ENCODE measurements at places on chromosomes 2 and 18.

GRCh38 chr2:27025281-27025800, 7.4 kb upstream of the TMEM214 start:
- DNase-seq, result no peak

GRCh38 chr2:179338681-179339080, 74.0 kb upstream of the SESTD1 start:
- DNase-seq, result no peak

GRCh38 chr2:75798569-75798968, 87.9 kb upstream of the GCFC2 start:
- no peak for DNase-seq

DNA sequence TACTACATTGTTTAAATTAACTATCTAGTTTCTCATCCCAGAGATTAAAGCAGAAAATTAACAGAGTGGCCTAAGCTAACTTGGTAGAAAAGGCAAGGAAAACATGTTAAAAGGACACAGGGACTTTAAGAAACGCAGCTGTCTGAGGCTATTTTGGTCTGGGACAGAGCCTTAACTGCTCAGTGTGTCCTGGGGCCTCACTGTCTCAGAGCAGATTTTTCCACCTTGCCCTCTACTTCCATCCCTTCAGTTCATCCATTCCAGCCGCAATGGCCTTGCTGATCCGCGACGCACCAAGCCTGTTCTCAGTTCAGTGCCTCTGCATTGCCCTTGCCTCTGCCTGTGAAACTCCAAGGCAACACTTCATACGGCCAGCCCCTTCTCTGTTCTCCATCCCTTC, 114.9 kb upstream of the OSR1 start:
- no peak for DNase-seq

DNA sequence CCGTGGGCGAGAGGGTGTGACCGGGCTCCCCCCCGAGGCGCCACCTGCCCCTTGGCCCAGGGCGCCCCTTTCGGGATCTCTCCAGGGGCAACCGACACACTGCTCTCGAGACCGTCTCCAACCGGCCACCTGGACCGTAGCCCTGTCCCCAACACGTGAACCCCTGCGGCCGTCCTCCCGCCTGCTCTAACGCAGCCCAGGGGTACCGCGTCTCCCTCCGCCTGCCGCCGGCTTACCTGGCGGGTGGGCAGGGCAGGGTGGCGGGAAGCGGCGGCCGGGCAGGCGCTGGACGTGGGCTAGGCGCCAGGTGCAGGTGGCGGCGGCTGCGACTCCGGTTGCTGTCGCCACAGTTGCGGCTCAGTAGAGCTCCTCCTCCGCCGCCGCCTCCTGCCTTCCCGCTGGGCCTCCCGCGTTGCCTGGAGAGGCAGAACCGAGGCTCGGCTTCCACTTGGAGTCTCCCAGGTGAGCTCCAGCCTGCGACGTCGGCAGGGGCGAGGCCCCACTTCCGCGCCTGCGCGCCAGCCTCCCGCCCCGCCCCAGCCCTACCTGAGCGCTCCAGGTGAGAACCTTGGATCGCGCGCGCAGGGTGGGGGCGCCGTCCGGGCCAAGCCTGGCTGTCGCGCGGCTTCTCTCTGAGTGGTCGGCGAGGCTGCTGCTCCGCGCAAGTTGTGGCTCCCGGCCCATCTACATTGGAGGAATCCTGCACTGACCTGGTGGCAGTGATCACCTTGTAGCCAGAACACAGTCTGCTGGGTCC, at the start of gene GALNT3:
Gene GALNT3 (minus strand): TSS at position 469 of the 757 bp plus-strand sequence. CDS start 23,547 bp downstream, outside the sequence.
- no peak for DNase-seq
